Stimulated activated CD4-positive, alpha-beta T cell treated with anti-CD3 and anti-CD28 coated beads, Interleukin-4, amount 100 ng/mL, for 4 hours (primary cell): ENCODE measurements at places on chromosomes 3 and 15.
A peak's percentile ranks its signal among the peaks of the same experiment; 100 is the strongest.

- DNase-seq: no peak
Measured at GRCh38 chr3:5134019-5134391, 11.9 kb downstream of the ARL8B start.

DNA sequence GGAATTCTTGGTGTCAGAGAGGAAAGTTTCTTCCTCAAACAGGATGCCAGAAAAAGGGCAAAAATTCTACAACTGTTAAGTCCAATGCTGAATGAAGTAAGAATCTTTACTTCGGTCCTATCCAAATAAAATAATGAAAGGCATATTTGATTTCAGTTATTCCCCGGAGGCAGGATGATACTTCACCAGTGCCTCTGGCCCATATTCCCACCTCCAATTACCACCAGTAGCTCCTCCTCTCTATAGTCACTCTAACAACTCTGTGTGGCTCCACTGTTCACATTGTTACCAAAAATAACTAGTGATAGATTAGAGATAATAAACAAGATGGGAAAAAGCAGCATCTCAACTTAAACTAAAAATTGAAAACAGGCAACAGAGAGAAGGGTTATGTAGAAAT lies 20.7 kb downstream of the MAP1A start:
- no peak for DNase-seq

DNA sequence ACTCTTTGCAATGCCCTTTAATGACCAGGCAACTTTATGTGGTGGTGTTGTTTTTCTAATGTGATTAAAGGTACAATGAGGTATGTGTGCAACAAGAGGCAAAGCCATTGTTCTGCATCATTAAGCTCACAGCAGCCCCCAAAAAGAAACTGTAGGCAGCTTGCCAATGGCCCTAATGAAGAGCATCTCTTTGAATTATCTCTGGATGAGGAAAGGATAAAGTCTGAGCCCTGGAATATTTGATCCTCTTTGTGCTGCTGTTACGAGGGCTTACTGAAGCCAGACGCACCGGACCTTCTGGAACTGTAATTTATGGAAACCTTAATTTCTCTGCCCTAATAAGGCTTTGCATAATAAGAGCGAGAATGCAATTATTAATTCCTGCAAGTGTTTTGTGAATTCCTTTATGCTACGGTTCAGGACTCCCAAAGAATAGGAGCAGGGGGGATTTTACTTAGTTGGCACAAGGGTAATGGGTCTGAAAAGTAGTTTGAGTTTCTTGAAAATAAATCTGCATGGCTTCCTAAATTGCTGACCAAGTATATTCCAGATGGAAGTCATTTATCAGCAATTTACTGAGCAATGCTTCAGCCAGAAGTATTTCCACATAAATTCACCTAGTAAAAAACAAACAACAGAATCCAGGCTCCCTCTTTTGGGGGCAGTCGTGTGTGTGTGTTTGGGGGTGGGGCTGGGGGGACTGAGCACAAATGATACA lies 193.4 kb downstream of the PDZRN3 start:
- no peak for DNase-seq

- peak; percentile 25 for DNase-seq
Measured at GRCh38 chr3:123489400-123490004, 40.6 kb upstream of the ADCY5 start.

DNA sequence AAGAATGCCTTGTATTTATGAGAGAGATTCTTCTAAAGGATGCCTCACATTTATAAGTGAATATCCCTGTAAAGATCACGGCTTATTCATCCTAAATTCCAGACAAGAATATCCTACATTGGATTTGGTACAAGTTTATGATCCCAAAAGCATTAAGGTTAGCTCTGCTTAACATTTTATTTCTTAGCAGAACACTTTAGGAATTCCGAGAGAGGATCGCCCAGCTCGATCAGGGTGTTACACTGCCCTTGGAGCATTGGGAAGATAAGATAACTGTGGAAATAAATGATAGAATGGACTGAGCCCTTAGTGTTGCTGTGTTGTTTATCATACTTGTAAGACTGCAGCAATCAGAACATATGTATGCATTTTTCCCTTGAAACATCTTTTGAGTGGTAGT lies 223.0 kb upstream of the CDIN1 start:
- no peak for DNase-seq

- no peak for DNase-seq
Measured at GRCh38 chr15:58438111-58438510, 6.3 kb downstream of the LIPC start.
